T-helper 9 cell (primary cell): ENCODE measurements at places on chromosomes 11 and 22.
A peak's percentile ranks its signal among the peaks of the same experiment; 100 is the strongest.

DNA sequence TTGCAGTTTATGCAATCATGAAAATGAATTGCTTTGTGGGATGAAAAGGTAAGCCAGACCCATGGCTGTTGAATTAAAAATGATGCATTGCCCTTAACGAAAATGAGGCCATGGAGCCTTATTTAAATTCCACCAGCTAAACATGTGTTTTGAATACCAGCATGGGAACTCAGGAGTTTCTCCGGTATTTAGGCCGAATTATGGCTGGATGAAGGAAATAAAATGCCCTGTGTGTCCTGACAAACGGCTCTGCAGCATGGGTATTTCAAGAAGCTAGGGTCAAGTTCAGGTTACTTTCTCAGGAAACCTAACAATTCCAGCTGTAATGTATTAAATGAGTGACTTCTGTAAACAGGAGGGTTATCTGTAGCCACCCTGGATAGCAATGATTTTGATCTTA is 38.3 kb downstream of the AMOTL1 start:
- DNase-seq = no peak

DNA sequence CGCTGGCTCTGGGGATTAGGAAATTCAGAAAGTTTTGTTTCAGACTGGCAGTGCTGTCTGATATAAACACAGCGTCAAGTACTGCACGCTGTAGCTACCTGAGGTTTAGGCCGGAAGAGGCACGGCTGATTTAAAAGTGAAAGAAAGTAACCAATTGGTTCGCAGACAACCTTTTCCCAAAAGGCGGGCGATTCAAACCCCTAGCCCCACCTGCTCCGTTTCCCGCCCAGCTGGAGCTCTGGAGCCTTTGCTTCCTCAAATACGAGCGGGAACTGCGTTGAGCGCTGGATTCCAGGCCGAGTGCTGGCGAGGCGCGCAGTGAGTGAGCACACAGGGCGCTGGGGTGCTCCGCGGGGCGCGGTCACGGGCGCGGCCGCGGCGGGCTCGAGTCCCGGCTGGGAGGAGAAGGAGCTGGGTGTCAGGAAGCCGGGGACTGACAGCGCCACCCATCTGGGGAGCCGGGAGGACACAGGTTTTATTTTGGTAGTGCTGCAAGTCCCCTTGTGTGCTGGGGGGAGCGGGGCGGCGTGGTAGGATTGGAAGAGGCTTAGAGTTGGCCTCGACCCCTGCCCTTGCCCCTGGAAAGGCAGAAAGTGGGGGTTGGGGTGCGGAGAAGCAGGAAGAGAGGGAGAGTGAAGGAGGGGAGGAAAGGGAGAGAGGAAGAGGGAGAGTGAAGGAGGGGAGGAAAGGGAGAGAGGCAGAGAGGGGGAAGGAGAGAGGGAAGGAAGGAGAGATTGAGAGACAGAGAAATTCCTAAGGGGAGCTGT is 2.1 kb downstream of the FAM111A start:
- DNase-seq = peak; percentile 51

DNA sequence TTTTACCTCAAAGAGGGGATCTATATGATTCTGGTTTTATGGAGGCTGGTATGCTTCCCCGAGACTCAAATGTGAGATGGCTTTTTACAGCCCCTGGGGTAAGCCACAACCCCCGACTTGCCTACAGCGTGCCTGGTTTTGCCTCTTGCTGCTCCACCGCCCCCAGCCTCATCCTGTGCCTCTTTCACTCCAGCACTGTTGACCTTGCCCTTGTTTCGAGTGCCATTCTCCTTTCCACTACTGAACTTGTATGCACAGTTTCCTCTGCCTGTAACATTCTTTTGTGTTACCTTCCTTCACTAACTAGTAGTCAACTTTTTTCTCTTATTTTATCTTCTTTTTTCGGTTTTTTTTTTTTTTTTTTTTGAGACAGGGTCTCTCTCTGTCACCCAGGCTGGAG is 219.0 kb upstream of the ZBED5 start:
- DNase-seq = no peak

DNA sequence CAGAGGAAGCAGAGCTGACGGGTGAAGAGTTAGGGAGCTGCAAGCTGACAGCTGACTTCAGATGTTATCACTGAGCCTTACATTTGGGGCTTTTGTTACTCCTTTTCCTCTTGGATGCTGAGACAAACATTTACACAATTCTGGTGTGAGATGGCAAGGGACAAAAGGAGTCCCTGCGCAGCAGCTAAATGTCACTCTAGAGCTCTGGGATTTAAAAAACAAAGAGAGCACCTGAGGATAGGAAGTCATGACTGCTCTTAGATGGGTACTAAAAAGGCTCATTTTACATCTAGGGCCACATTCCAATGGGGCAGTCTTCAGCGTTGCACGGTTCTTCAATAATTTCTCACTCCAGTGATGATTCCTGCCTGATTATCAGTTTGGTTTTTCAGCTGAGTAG is 204.5 kb downstream of the RAB38 start:
- no peak for DNase-seq

- no peak for DNase-seq
Observed at GRCh38 chr11:130904380-130904779, 11.9 kb downstream of the SNX19 start.

GRCh38 chr11:102653744-102654291 is 28.7 kb upstream of the MMP20 start:
- DNase-seq = no peak

GRCh38 chr11:133842730-133843129 is 2.6 kb downstream of the SPATA19 start:
- no peak for DNase-seq

GRCh38 chr11:36730761-36731160 is 132.7 kb upstream of the RAG2 start:
- DNase-seq = no peak

- no peak for DNase-seq
Observed at GRCh38 chr11:22510741-22511140, 114.9 kb downstream of the FANCF start.

GRCh38 chr11:59283825-59284772 is 71.4 kb upstream of the MPEG1 start:
- peak; percentile 14 for DNase-seq

- DNase-seq = no peak
Observed at GRCh38 chr11:26070714-26071380, 261.1 kb upstream of the ANO3 start.

GRCh38 chr22:25197340-25197739 is 2.3 kb upstream of the CRYBB3 start:
- no peak for DNase-seq

GRCh38 chr22:20419664-20419951 is 18.0 kb downstream of the SCARF2 start:
- no peak for DNase-seq

- DNase-seq = no peak
Observed at GRCh38 chr11:15115686-15116085, 963 bp downstream of the INSC start.

DNA sequence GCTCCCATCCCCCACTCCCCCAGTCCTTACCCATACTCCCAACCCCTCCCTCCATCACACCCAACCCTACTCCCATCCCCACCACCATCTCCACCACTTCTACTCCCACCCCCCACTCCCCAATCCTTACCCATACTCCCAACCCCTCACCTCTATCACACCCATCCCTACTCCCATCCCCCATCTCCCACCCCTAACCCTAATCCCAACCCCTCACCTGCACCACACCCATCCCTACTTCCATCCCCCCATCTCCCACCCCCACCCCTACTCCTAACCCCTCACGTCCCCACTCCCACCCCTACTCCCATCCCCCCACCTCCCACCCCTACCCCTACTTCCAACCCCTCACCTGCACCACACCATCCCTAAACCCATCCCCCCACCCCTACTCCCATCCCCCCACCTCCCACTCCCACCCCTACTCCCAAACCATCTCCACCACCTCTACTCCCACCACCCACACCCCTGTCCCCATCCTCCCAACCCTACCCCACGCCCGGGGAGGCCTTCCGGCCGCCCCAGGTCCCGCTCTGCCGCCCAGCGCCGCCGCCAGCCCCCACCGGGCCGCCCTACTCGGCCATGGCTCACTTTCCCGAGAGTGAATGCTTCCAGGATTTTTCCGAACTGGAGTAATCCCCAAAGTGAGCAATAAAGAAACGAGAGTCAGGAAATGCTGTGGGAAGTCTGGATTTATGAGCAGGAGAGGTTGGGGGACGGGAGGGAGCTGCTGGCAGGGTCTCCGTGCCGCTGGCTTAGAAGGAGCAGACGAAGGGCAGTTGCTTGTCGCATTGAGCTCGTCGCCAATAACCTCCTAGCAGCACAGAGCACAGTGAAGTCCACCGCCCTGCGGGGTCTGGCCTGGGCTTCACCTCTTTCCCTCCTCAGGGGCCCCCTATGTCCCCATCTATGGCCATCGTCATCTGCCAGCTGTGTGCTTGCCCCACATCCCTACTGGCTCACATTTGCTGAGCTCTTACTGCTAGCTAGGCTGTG is 4.6 kb downstream of the PRG3 start:
- DNase-seq = no peak

DNA sequence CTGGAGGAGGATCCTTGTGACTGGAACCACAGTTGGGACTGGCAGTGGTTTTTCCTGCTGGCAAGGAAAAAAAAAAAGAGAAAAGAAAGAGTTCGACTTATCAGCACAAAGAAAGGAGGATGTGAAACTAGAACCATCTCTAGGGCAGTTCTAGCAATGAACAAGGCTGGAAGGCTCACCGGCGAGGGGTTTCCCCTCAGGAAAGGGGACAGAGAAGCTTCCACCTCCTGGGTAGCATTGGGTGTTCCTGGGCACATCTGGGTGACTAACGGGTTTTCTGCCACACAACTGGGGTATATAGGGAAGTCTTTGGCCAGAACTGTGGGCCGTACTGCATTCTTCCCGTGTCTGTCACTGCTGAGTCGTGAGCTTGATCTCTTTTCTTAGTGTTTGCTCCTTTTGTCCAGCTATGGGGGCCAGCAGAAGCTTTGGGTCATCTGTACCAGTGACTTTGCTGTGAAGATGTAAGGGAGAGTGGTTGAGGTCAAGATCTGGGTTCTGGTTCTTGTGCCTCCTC is 109.4 kb upstream of the OR4B1 start:
- DNase-seq = no peak

GRCh38 chr11:76592961-76593360 is 77.6 kb downstream of the LRRC32 start:
- no peak for DNase-seq

DNA sequence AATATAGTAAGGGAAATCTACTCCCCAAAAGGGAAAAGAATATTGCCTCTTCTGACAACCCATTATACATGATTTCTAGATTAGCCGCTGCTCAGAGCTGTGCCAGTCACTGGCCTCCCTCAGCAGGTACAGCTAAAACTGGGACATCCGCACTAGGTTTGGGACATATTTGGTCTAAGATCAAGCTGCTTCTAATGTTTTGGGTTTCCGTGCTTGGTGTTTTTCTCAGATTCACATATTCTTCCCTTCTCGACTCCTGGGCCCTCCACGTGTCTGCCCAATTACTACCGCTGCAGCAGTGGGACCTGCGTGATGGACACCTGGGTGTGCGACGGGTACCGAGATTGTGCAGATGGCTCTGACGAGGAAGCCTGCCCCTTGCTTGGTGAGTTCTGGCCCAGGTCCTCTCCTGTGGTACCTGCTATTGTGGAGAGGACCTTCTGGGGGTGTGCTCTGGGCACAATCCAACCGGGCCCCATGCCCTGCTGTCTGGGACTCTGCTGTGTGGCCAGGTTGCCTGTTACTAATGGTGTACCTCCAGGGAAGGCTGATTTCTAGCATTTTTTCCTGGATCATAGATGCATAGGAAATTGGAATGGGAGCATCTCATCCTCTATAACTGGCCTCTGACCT is 138.1 kb upstream of the SORL1-AS1 start:
- no peak for DNase-seq

GRCh38 chr11:44483919-44484610 is 81.4 kb upstream of the CD82 start:
- no peak for DNase-seq

- DNase-seq = no peak
Observed at GRCh38 chr22:42177891-42178336, 47.3 kb upstream of the CYP2D6 start.

- DNase-seq = no peak
Observed at GRCh38 chr11:116544721-116545120, 228.1 kb downstream of the BUD13 start.

GRCh38 chr11:47257517-47258316 is at the start of gene NR1H3:
Gene NR1H3, plus strand, starts transcription at chr11:47257996. Its CDS starts 1,221 bp downstream, at chr11:47259217.
- no peak for DNase-seq

DNA sequence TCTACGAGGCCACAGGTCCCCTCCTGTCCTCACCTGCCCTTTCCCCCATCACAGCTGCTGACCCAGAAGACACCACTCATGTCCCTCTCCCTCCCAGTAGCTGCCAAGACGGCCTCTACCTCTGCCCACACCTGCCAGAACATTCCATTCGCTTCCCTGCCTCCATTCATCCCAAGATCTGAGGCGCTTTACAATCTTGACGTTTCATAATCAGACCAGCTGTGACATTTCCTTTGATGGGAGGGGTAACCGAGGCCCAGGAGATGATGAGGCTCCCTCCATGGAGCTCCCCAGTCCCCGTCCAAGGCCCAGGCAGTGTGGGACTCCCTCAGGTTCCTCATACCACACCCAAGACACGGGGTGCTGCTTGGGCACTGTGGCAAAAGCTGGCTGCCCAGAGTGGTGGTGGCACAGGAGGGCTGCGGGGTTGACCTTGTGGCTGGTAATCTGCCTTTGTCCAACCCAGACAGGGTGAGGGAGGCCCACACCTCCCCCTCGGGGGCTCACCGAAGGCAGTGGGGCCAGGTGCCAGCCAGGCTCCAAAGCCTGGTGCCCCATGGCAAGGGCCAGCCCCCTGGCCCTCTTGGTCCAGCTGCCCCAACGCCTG is 17.3 kb downstream of the PHLDA2 start:
- DNase-seq = no peak
